IPS DF 19.7 (cell line): ENCODE measurements at places on chromosomes 3 and 15.

DNA sequence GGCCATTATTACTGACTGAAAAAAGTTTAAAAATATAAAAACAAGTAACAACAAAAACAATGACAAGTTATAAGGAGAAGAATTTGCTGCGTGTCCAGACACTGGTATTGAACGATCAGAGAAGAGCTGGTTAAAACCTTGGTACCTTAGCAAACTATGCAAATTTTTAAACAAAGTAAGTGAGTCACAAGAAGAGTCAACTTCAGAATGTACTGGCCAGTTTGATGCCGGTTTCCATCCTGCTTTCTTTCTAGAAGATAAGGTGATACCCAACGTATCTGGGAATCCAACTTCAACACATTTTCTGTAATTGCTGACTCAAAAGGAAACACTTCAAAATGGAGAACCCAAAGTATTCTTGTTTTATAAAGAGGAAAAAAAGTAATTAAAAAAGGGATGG, 49.8 kb downstream of the RUBCN start:
- DNase-seq, result no peak

- DNase-seq, result no peak
Observed at GRCh38 chr3:9508781-9509180, 44.8 kb downstream of the LHFPL4 start.

DNA sequence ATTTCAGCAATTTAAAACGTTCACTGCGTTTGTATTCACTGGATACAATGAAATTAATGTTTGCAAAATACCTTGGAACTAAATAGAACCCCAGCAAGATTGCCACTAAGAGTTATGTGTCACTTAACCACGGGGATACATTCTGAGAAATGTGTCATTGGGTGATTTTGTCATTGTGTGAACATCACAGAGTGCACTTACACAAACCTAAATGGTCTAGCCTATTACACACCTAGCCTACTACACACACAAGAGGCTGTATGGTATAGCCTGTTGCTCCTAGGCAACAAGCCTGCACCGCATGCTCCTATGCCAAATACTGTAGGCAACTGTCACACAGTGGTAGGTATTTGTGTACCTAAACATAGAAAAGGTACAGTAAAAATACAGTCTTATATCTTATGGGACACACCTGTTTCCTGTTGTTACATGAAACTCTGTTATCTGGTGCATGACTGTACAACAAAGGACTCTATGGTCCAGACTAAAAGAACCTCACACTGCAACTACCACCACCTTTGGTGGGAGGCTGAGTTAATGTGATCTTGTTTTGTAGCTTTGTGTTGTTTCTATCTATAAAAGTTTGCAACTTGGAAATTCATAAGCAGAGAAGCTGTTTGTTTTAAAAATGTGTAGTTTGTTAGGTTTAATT, 92.2 kb upstream of the NTRK3 start:
- DNase-seq, result no peak

DNA sequence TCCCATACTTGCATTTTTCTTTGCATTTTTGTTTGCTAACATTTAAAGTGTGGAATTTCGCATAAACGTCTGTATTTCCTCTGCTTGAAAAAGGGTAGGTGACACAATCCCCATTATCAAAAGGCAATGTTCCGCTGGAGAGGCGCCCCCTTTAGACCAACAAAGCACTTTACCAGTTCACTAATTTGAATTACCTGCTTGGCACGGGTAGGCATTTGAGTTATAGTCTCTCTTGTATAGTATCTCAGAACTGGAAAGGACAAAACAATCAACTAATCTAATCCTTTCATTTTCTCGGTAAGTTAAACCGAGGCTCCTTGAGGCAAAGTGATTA, 775 bp upstream of the CCDC39 start:
- DNase-seq, result no peak

DNA sequence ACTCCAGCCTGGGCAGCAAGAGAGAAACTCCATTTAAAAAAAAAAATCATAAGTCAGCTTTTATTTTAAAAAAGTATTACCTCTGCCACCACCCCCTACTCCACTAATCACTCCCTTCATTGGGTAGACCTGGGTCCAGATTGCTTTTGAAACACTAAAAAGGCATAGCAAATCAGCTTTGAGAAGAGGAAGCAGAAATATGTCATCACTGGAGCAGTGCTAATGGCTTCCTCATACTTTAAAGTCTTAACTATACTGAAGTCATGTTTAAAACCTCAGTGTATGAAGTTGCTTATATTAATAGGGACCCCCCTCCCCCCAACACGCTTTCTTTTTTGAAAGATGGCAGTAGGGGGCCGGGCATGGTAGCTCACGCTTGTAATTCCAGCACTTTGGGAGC, 1.0 kb upstream of the HTR3D start:
- DNase-seq, result no peak

DNA sequence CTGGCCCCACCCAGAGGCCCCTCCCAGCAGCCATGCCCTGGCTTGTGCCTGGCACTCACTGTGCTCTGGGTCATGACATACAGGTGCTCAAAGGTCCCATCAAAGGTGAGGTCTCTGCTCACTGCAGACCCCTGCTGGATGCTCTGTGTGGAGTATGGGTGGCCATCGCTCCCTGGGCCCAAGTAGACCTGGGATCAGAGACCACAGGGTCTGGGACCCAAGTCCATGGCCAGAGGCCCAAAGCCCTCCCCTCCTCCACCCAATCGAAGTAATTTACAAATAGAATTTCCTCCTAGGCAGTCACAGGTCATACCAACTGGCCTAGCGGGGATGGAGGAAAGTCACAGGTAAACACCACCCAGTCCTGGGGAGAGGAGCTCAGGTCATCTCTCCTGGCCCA, 7.6 kb downstream of the PLXNB1 start:
- DNase-seq, result no peak

DNA sequence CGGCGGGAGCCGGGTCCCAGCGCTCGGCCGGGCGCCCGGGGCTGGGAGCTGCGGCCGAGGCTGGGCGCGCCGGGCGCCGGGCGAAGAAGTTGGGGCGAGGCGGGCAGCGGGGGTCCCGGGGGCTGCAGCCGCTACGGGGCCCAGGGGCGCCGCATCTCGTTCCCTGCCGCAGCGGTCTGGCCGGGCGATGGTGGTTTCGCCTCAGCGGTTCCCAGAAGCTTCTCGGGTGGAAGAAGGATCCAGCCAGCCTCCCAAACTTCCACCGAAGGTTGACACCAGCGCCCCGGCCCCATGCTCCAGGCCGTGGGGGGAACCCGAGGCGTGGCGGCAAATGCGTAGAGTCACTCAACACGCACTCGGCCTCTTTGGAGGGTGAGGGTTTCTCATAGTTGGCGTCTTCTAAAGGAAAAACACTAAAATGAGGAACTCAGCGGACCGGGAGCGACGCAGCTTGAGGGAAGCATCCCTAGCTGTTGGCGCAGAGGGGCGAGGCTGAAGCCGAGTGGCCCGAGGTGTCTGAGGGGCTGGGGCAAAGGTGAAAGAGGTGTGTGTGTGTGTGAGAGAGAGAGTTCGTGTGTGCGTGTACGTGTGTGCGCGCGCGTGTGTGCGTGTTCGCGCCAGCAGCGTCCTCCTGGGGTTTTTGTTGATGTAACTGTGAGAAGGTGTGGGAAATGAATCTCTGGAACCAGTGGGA, 940 bp downstream of the BOC start:
- DNase-seq, result no peak

DNA sequence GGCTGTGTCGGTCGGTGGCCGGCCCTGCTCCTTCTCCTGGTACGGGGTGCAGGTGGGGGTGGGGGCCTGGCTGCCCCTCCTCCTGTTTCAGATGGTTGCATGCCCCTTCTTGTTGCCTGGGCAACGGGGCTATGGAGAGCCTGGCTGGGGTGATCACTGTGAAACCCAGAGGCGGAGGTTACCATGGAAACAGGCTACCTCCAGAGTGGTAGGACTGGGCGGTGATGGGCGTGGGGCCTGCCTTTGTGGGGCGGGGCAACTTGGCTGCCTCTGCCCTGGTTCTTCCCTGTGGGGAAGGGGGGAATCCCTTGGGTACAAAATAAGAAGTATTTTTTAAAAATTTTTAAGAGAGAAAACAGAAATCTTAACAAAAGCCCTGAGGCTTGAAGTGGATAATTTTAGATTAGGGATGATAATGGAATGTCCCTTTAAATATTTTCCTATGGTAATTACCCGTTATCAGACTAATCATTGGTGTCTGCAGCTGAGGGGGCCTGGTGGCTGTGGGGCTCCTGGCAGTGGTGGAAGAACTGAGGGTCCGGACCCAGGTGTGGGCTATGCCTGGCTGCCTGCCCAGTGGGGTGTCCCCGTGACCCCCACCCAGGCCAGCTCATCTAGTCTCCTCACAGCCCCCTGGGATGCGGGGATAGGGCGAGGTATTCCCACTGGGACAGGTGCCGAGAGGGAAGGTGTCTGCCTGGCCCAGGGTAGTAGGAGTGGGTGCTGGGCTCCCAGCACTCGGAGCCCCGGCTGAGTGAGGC, 32.5 kb downstream of the PLXNA1 start:
- DNase-seq, result no peak

DNA sequence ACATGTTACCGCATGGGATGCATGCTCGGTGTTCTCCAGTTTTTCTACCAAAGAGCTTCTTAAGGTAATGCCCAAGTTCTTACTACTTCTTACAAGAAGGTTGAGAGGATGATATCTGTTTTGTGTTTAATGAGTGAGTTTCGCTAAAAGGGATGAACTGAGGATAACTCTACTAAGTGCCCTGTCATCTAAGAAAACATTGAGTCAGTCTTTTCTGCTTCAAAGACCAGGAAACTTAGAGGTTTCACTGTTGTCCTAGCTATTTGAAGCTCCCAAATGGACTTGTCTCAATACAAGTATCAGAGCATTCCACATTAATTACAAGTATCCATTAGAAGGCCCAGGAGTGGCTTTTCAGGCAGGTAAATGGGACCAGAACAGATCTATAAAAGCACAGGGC, 296.2 kb downstream of the KBTBD8 start:
- DNase-seq, result no peak

- DNase-seq, result no peak
Observed at GRCh38 chr3:56836276-56837163, 34.8 kb upstream of the ARHGEF3 start.

DNA sequence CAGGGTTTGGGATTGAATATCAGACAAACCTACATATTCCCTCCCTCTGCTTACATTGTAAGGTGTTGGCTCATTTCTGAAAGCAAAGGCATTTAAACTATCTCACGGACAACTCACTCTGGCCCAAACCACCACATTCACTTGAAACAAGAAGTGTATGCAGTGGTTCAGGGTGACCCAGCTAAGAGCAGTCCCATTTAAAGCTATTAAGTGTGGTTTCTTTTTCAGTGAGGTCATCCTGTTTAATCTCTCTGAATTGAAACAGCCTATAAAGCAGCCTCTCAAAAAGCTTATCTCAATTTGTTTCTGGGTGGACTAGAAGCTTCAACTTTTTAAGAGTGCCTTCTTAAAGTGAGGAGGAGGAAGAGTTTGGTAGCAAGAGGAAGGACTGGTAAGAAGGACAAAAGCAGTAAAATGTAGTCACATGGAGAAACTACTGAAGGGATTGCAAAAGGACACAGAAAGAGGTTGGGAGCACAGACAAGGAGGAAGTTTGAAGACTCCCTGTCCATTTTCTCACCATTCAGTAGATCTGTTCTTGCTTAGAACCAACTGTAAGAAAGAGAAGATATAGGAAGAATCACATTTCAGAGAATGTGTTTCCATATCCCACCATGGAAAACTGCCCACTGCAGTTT, 151.6 kb downstream of the TMCO5A start:
- no peak for DNase-seq

GRCh38 chr15:29556380-29556779, 265.9 kb downstream of the TJP1 start:
- DNase-seq, result no peak

DNA sequence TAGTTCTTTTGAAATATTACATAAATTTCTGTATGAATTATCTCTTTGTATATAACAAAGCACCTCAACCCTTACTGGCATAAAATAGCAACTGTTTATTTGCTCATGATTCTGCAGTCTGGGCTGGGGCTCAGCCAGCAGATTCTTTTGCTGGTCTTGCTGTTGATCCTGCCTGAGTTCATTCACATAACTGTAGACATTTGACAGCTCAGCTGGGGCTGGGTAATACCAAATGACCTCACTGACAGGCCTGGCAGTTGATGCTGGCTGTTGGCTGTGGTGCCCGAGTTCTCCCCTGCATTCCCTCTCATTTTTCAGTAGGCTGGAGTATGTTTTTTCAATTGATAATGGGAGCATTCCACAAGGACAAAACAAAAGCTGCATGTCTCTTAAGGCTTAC, 449.9 kb upstream of the GOLIM4 start:
- DNase-seq, result no peak

GRCh38 chr3:16468336-16469098, 45.0 kb downstream of the RFTN1 start:
- no peak for DNase-seq

DNA sequence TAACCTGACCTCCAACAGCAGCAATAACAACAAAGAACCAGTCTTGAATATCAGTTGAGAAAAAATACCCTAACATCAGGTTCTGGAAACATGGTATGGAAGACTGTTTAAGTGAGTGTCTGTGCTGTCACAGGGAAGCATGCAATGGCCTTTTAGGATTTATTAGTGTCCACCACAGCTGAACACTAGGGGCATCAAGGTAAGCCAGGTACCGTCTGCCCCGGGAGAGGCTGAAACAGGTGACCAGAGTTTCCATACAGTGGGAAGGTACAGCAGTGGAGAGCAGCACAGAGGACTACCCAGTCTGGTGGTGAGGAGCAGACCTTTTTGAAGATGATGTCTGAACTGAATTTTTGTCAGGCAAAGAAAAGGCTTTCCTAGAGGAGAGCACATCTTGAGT, 18.4 kb downstream of the ZDHHC23 start:
- no peak for DNase-seq

DNA sequence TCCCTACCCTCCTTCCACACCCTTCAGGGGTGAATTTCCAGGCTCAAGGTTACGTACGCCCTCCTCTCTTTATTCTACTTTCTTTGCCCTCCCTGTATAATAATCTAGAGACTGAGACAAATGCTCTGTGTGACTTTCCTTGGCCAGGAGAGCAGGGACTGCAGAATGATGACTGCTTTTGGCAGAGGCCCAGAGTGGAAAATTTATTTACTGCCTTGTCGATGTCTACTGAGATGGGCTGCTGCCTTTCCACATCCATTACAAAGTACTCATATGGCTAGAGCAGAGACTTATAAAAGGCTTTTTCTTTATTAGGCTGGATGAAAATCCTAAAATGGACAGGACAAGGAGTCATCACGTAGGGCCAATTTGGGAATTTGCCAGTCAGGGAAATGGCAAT, 576.2 kb downstream of the TUSC7 start:
- DNase-seq, result no peak
